ENCODE measurements at places on chromosomes 4 and X.

- DNase-seq: no peak
These were observed 461.7 kb downstream of the IDS start for GRCh38 chrX:149043401-149043800.

DNA sequence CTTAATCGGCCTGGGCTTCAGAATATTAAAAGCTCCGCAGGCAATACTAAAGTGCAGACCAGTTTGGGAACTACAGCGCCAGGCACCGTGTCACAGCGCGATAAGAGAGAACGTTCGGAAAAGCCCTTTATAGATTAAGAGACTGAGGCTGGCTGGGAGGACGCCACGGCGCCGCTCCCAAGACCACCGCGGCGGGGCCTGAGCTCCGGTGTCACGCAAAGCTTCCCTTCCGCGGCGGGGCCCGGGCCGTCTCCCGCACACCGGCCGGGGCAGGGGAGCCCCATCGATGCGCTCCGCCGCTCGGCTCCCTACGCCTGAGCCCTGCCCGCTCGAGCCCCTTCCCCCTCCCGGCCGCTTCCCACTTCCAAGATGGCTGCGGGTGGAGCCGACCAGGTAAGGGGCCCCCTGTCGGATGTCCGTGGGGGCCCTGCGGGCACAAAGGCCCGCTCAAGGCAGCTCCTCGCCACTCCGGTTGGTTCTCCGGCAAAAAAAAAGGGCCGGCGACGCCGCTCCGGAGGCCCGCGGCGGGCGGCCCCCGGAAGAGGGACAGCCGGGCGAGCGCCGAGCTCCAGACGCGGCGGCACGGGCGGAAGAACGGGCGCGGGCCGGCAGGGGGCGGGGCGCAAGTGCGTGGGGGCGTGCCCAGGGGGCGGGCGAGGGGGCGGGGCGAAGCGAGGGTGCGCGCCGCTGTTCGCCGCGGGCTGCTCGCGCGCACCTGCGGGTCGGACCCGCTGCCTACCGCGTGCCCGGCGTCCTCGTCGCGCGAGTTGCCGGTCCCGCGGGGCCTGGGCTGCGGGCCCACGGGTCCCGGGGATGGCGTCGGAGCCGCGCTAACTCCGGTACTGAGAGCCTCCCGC is at the start of gene TBC1D14:
TSS of gene TBC1D14 (plus strand) at position 714 of the 857 bp plus-strand sequence. CDS start 13,564 bp downstream, outside the sequence.
- DNase-seq: peak; percentile 72

DNA sequence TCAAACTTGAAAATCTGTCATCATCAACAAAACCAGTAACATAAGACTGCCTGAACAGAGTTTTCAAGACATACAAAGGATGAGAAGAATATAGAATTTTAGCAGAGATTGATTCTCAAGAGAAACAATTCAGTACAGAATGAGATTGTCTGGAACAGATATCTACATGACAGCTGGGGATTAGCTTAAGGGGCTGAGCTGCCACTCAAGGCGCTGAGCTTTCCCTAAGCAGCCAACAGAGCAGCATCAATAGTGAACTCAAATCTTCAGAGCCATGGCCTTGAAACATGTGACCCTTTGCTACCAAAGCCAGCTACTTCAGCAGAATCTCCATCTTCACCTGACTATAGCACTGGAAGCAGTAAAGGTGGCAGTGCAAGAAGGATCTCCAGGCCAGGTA is 24.3 kb upstream of the PCDH10 start:
- no peak for DNase-seq

DNA sequence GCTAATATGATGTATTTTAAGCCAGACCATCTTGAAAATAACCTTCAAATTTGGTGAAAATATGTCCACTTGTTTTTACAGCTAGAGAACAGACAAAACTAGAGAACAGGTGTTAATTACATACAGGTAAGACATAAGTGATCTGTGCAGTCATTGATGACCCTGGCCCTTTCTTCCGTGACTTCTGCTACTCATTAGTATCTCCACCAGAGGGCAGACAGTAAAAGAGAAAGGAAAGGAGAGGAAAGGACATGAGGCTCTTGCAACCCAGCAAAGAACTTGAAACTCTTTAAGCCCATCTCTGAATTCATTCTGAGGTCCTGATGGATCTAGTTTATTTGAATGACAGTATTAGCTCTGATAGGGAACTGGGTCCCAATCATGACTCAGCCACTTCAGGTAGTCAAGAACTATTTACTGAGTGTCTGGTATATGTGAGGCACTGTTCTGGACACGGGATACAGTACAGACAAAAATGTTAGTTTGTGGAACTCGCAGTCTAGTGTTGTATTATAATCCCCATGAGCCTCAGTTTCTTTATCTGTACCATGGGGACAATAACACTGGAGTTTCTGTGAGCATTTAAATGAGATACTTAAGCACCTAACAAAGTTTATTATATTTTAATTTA is 121.0 kb upstream of the TEX13D start:
- DNase-seq: peak; percentile 1

DNA sequence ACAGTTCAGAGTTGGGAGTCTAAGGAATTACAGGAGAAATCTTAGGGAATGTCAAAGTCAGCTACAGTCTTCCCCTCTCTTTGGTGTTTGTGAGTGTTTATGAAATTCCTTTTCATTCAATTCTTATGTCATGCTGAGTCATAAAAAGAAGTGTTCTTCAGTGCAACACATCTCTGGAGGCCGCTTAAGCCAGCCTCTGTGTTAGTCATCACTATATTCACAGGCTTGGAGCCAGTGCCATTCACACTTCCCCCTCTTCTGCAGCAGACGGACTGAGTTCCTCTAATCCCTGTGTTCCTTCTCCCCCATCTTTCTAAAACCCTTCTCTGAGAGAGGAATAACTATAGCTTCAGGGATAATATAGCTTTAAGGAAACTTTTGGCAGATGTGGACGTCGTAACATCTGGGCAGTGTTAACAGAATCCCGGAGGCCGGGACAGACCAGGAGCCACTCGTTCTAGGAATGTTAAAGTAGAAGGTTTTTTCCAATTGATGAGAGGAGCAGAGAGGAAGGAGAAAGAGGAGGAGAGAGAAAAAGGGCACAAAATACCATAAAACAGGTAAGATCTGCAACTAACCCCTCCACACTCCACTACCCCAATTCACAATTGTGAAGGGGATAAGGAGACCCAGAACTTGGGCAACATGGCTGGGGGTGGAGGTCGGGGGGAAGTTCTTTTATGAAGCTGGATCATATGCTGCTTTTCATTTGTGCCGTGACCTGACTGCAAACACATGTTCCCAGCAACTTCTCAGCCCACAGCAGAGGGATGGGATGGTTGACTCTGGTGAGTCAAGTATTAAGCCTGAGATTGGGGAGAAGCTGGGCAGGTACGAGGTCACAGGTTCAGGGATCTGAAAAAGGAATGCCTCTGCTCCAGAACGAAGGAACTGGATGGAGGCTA is at the start of gene SRPX2:
TSS of gene SRPX2 (plus strand) at position 244 of the 905 bp plus-strand sequence. CDS start 2,124 bp downstream, outside the sequence.
- DNase-seq: peak; percentile 59

DNA sequence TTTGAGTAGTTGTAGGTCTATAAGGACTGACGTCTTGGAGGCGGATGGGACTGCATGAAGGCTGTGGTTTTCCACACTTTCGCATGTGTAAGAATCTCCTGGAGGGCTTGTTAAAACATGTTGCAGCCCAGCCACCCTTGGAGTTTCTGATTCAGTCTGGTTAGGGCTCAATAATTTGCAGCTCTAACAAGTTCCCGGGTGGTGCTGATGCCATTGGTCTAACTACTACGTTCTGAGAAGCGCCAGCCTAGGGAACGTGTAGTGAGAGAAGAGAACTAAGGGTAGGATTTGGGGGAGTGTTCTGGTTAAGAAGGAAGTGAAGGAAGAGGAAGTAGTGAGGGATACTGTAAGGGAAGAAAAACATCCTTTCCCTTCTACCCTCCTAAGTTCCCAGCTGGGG is 138.9 kb downstream of the LARP7 start:
- no peak for DNase-seq

DNA sequence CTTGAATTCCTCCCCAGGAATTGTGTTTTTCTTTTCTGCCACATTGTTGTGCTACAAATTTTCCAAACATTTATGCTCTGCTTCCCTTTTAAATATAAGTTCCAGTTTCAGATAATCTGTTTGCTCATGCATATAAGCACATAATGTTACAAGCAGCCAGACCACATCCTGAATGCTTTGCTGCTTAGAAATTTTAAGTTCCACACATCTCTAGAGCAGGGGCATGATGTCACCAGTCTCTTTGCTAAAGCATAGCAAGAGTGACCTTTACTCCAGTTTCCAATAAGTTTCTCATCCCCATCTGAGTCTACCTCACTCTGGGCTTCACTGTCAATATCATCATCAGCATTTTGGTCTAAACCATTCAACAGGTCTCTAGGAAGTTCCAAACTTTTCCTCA is 932.5 kb downstream of the SH3BGRL start:
- DNase-seq: no peak

DNA sequence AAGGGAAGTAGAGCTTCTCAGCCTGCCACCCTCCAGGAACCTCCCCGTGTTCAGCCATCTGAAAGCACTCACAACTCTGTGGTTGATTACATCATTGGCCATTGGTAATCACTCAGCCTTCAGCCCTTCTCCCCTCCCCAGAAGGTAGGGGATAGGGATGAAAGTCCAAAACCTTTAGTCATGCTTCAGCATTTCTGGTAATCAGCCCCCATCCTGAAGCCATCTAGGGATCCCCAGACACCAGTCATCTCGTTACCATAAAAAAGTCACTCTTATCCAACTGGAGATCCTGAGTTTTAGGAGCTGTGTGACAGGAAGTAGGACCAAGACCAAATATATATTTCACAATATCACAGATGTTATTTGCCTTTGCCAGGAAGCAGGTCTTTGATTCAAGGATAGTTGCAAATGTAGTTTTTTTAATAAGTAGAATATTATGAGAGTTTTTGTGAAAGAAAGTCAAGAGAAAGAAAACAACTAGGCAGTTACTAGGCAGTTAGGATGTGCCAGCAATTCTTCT is 364.6 kb upstream of the NOCT start:
- peak; percentile 32 for DNase-seq

DNA sequence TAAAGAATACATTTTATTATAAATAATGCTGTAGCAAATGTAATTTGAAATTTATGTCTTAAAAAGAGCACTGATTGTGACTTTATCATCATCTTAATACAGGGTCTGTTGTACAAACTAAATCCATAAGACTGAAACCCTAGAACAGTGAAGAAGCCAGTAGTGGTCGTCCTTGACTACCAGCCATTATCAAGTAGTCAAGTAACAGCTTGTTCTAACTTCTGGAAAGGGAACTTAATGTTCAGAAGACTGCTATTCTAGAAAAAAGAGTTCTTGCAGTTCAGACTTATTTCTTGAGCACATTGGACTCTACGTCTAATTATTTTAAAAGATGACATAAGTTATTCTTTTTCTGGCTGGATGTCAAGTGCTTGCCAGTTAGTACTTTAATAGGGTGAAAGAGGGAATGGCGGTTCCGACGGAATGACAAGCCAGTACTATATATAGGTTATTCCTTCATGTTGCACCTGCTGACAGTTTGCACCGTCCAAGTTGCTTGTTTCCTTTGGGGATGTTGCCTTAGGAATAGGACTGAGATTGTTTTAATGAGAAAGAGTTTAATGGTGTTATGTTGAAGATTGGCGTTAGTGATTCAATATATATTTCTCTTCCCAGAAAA is 109.9 kb downstream of the RAPGEF2 start:
- DNase-seq: no peak

DNA sequence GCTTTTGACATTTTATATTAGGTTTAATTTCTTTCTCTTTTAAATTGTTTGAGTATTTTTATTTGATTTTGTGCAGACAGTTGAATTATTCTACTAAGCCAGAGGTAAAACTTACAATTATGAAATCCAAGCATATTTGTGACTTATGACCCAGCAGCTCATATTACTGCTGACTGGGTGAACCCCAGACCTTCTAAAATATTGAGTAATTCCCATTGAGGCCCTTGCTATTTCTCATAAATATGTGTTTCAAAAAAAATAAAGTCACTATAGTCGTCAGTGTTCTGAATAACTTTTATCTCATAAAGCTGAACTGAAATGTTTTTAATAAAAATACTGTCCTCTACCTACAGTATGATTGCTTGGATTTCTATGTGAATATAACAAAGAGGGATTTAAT is 303.1 kb downstream of the IQCM start:
- no peak for DNase-seq

- no peak for DNase-seq
These were observed 51.9 kb downstream of the NR3C2 start for GRCh38 chr4:148390311-148390710.

- no peak for DNase-seq
These were observed 72.8 kb downstream of the SLC9A7 start for GRCh38 chrX:46686003-46686645.

- no peak for DNase-seq
These were observed 18.7 kb downstream of the RNF4 start for GRCh38 chr4:2487632-2488031.

DNA sequence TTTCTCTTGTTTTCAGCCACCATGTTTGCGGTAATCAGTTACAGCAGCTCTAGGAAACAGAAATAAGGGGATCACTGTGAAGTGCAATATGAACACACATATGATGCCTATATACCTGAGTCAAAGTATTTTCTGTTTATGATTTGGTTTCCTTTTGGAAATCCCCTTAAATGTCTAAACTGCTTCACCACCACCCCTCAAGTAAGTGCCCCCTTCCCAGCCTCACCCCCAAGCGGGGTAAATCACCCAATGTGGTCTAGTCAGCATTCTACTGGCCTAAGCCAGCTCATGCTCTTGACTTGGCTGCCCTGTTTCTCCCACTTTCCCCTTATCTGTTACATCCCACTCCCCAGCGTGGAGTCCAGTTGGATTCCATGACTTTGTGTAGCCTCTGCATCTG is 176.5 kb downstream of the QDPR start:
- DNase-seq: no peak

- DNase-seq: no peak
These were observed 8.6 kb downstream of the ATP2B3 start for GRCh38 chrX:153526042-153526441.

- no peak for DNase-seq
These were observed 52.2 kb downstream of the DCUN1D4 start for GRCh38 chr4:51895158-51895557.

DNA sequence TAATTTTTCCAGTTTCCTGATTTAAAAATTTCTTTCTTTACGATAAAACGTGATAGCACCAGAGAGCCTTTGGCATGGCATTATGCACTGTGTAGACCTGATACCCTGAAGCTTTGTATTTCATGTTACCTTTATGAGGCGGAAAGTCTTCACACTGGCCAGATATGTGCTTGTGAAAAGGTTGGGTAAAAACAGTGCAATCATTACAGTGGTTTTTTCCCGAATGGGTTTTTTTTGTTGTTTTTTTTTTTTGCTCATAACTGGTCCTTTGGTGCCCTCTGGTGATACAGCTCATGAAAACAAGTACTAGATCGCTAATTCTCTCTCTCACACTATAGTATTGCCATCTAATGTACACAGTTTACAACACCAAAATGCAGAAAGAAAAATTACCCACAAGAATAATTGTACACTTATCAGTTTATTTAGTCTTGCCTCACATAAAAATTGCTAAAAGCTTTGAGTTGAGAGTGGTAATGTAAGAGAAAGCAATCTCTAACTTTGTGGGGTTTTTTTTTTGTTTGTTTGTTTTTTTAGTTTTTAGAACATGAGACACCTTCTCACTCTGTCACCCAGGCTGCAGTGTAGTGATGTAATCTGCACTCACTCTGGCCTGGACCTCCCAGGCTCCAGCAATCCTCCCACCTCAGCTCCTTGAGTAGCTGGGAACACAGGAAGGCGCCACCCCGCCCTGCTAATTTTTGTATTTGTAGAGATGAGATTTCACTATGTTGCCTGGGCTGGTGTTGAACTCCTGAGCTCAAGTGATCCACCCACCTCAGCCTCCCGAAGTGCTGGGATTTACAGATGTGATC is 21.3 kb downstream of the SPCS3 start:
- DNase-seq: peak; percentile 45

GRCh38 chrX:69133921-69134542 is 31.2 kb downstream of the PJA1 start:
- DNase-seq: no peak
